Left colon (tissue), 2 donors: ENCODE measurements at places on chromosomes 4 and X. TPM values are rescaled to one million over a fixed set of nuclear protein-coding genes. Genes with fewer than 3 reads are reported as not detected.

GRCh38 chrX:97057349-97057909 lies 173.7 kb downstream of the RPA4 start:
- no peak for DNase-seq

GRCh38 chr4:177480795-177481194 lies 38.6 kb upstream of the AGA start:
- no peak for DNase-seq

DNA sequence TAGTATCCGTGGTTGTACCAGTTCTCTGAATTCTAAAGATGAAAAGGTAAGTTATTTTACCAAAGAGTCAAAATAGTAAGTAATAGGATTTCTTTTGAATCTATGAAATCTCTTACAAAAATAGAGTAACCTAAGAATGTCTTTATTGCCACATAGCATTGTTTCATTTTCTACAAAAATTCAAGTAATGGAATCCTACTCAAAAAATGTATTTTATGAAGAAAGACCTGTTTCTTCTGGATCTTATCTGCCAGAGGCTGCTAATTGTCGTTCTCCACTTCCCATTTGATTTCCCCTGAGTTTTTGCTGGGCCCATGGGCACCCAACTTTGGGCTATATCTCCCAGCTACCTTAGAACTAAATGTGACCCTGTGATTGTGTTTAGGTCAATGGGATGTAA lies 3.2 kb upstream of the OTUD4 start:
- DNase-seq = no peak

- no peak for DNase-seq
Observed at GRCh38 chr4:87038837-87039615, 104.2 kb downstream of the AFF1 start.

DNA sequence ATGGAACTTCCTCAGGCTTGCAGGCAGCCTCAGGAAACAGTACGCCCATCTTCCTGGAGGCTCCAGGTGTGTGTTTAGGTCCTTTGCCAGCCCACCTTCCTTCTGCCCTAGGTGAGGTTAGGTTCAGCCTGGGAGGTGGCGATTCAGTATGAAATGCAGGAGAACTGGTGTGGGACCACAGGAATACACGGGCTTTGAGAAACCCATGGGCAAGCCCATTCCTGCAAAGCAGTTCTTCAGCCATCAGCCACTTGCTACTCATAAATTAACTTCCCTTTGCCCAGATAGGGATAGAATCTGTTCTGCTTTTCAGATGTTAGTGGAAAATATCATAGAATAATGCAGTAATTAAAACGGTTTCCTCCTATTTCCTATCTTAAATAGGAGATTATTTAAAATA lies 32.2 kb downstream of the TBC1D14 start:
- no peak for DNase-seq

- no peak for DNase-seq
Observed at GRCh38 chrX:104469771-104470170, 96.2 kb upstream of the IL1RAPL2 start.

GRCh38 chr4:2866891-2867290 lies 23.2 kb downstream of the ADD1 start:
- no peak for DNase-seq

DNA sequence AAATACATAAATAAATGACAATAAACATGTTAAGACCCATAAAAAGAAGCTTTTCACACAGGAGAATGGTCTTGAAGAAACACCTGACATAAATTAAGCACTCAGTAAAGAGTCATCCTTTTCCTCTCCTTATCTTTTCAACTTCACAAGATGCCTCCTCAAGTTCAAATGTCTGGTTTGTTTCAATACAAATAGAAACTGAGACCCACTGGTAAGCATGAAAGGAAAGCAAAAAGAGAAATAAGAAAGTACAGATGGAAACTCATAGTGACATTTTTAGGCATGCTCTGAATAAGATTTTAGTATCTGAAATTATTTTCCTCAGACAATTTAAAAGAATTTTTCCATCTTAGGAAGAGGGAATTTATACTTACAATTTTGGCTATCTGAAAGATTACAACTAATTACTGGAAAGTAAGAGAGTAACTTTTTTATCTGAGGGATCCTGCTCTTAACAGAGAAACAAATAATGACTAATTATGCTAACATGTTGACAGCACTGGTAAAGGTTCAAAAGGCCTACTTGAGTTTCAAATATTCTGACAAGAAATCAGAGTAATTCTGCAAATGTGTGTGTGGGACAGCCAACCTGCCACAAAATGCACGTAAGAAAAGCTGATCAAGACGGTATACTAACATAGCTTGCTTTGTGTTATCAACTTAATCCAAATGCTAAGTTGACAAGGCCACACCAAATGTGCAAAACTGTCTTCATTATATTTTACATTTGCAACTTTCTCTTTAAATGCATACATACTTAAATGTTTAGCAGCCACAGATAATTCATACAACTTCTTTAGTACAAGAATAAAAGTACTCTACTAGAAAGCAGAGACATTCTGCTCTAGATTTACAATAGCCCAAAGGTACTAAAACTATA lies 113.0 kb downstream of the IQCM start:
- no peak for DNase-seq

GRCh38 chr4:26030780-26031179 lies 116.8 kb downstream of the SMIM20 start:
- no peak for DNase-seq

- DNase-seq = no peak
Observed at GRCh38 chrX:93420525-93421082, 252.8 kb downstream of the NAP1L3 start.

DNA sequence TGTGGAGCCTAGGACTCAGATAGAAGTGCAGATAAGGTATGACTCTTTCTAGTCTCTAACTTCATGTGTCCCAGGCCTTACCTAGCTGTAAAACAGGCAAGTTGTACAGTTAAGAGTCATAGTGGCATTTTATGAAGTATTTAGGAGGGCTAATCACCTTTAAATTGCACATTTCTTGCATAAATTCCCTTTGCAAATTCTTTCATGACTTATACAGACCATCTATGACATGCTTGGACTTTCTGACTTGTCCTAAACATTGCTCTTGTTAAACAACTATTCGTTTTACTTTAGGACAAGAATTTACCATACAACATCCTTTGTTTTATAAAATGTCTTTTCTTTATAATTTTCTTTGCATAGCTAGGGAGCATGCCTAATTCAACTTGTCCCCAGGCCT lies 7.8 kb upstream of the RRAGB start:
- no peak for DNase-seq

The SLC6A14 gene
- 2.6 TPM for total RNA-seq

The SMIM31 gene
- total RNA-seq = 31.9 TPM

The TMSB15A gene
- 0.42 TPM for total RNA-seq
